ENCODE measurements at places on chromosomes 12 and 14.
A peak's percentile ranks its signal among the peaks of the same experiment; 100 is the strongest.

GRCh38 chr12:68844788-68845695 is 37.1 kb downstream of the MDM2 start:
- DNase-seq = no peak

DNA sequence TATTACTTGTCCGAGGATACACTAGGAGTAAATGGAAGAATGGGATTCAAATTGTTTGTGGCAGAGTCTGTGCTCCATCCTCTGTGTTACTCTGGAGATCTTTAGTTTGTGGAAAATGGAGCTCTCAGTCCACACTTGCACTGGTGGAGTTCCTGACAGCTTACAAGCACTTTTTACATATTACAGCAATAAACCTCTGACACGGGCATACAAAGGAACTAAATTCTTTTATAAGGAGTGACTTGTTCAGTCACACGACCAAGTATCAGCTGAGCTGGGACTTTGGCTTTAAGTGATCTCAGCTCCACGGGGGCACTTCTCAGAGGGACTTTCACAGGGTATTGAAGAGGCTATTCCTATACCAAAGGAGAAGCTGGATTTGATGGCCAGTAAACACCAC is 417.5 kb downstream of the LRIG3 start:
- no peak for DNase-seq

GRCh38 chr12:61452076-61452475 is 808.1 kb upstream of the USP15 start:
- no peak for DNase-seq

DNA sequence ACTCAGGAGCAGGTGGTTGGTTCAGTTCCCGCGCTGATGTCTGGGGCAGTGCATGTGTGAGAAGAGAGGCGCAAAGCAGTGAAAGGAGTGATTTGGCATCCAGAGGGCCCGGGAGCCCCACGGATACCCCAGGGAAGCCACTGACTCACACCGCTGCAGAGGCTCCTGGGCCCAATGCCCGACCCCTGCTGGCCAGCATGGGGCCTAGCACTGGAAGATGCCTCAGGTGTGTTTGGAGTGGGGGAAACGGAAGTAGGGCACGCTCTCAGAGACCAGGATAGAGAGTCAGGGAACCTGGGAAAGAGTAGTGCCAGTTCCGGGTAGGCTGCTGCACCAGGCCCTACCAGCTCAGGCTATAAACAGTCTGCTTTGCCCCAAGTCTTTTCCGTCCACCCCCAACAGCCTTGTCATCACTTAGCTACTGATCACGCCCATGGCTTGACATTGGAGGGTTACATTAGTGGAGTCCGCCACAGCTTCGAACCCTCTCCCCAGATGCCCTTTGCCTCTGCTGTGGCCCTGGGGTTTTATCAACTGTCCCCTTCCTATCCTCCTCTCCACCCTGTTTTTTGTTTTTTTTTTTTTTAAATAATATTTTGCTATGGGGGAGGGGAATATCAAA is 9.5 kb upstream of the CSAD start:
- peak; percentile 42 for DNase-seq

DNA sequence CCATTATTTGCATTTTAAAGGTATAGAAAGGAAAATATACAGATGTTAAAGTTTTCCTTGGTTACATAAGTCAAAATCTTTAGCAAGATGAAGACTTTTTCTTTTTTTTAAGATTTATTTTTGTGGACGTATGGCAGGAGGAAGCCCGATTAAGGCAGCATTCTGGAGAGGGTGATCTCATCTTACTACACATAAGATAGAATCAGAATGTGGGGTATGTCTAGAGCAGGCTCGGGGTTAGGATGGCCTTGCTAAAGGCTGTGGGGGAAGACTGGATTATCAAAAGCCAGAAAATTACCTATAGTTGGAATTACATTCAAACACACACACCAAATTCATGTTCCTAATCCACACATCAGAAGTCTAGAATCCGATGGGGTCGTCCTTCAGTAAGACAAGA is 79.6 kb upstream of the OTOGL start:
- no peak for DNase-seq

DNA sequence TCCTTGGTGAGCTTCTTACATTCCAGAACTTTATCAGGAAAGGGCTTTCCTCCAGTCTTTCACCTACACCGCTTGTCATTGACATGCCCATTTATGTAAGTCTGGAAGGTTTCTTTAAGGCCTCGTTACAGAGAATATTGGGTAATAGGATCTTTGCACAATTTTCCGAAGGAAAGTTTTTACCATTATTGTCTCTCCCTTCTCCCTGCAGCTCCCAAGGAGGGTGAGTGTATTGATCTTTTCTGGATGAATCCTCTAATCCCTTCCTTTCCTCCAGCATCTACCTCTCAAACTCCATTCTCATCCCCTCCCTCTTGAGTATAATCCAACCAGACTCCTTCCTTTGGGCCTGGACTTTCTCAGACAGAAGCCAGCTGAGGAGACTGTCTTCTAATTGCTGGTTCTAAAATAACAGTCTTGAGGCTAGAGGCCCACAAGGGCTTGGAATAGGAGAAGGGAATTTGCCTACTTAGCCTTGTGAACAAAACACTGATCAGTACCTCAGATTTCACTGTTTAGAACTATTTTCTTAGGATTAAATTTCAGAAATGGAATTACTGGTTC is 21.8 kb downstream of the WNK1 start:
- no peak for DNase-seq

DNA sequence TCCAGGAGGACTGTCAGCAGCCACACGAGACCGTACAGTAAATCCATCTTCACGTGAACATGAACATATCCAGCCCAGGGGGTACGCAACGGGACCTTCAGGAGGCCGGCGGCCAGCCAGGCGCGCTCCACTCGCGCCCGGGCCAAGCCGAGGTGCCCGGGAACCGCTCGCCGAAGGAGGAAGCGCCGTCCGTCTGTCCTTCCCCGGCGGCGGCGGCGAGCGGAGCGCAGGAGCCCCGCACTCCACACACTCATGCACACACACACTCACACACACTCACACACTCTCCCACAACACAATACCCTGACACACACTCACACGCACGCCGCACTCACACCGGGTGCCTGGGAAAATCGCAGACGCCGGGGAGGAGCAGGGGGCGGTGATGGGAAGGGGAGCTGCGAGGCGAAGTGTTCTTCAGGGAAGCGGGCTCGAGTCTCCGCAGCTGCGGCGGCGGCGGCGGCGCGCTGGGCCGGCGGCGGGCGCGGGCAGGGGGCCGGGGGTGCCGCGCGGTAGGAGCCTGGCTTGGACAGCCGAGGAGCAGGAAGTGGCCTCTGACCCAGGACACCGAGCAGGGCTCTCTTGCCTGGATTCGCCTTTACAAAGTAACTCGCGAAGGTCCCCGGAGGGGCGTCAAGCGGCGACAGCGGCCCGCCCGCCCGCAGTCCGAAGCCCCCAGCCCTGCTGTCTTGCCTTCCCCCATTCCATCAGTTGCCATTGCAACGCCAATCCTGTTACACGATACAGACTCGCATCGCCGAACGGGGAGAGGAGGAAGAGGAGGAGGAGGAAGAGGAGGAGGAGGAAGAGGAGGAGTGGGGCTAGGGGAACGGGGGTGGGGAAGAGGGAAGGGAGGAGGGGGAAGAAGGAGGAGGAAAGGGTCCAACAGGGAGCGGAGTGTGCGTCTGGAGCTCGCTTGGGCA is 601 bp downstream of the MDGA2 start:
- DNase-seq = no peak

DNA sequence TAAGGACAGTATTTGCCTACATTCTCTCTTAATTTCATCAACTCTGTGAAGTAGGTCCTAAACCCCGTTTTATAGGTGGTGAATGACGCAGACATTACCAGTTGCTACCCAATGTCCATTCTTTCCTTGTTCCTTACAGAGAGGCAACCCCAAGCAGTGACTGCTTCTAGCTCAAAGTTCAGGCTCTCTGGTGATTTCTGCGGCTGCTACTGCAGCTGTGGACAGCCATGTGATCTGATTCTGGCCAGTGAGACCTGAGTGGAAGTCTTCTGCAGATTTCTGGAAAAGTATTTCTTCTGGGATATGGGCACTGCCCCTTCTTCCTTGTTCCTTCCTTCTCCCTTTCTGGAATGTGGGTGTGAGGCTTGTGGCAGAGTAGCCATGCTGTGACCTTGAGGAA is 82.9 kb downstream of the ARF6 start:
- no peak for DNase-seq

- peak; percentile 56 for DNase-seq
Measured at GRCh38 chr12:27207615-27208413, 36.3 kb upstream of the STK38L start.

DNA sequence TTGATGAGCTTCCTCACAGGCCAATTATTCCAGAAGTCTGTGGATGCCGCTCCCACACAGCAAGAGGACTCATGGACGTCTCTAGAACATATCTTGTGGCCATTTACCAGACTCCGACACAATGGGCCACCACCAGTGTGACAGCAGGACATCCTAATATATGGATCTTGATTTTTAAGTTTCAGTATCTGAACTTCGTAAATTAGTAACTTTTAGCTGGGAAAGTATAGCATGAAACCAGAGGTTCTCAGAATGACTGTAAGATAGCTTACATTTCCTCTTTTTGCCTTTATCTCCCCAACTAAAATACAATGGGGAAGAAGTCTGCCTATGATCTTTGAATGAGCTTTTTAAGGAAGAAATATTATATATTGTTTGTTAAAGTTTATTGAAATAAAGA is 87.0 kb downstream of the DNAI7 start:
- DNase-seq = no peak
